ENCODE measurements at places on chromosomes 2 and 18.

DNA sequence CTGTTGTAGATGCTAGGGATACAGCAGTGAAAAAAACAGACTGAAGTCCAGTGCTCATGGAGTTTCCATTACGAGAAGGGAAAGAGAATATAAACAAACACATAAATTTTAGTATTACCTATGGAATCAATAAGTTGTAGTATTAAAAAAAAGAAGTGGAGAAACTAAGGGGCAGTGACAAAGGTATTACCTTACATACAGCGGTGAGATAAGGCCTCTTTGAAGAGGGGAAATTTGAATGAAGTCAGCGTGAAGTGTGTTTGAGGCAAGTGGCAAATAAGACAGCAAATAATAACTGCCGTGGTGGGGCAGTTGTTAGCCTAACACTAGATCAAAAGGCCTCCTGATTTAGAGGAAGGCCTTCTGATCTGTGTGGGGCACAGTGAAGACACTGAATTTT is 57.9 kb downstream of the TLK1 start:
- no peak for DNase-seq

GRCh38 chr18:3151399-3152264 is 68.1 kb downstream of the MYOM1 start:
- DNase-seq, result no peak

DNA sequence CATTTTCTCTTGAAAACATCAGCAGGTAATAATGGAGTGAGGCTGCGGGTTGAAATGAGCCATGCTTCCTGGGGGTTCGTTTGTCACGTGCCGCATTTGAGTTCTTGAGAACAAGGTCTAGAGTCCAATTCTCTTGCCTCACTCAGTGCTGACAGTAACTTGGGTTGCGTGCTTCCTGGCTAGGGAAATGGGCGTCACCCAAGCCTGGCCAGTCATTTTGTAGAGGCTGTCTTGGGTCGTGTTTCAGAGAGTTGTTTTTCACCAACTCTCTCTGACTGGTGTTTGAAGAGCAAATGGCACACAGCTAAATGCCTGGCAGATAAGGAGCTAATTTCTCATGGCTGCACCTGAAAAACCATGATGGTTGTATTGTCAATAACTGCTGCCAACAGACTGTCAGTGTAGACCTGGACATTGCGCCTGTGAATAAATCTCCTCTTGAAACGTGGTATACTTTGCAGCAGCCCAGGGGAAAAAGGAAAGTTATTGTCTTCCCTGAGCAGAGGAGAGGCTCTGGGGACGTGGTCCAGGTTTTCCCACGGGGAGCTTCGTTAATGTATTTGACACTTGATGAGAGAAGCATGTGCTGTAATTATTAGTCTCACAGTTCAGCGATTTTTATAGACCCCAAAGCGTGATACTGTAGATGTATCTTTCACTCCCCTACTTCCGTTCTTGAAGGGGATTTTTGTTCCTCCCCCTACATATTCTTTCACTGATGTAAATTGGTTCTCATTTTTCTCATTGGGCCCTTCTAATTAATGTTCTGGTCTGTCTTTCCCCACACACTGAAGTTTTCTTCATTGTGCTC is 196.0 kb downstream of the FHOD3 start:
- no peak for DNase-seq

- no peak for DNase-seq
Measured at GRCh38 chr2:72036173-72036545, 111.5 kb downstream of the CYP26B1 start.

DNA sequence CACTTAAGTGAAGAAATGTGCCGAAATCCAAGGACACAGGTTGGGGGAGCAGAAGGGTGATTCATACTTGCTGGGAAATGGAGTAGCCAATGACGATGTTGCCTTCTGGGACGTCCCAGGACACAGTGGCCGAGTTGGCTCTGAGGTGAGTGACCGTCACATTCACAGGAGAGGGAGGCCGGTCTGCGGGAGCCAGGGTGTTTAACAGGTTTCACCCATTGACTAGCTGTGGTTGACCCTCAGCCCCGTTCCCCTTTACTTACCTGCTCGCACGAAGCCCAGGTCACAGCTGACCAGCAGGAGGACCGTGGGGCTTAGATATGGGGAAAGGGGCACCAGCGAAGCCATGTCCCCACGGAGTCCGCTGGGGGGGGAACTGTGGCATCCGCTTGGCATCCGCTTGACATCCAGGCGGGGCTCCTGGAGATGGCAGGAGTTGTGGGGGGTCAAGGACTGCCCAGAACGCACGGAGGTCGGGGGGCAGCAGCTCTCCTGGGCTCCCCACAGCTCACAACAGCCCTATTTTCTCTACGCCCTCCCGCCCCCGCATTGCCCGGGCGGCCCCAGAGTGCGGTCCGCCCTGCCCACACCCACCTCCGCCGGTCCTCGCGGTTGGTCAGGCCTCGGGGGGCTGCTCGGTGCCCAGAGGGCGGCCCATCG is 586 bp downstream of the FNDC4 start:
- DNase-seq, result no peak

DNA sequence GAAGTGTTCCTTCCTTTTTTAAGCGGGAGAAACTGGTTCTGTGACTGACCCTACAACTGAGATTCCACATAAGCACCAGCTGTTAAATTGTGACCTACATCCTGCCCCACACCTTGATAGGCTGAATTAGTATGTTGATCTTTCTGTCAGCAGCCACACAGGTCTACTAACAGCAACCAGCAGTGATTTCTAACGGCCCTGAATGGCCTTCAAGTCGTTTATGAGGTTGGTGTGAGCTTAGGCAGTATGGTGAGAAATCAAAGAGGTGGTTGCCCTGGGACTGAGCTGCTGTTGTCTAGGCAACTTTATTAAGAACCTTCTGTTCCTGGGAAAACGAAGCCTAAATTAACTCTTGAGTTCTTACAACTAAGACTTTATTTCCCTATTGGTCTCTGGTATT is 197.2 kb upstream of the FSHR start:
- no peak for DNase-seq

DNA sequence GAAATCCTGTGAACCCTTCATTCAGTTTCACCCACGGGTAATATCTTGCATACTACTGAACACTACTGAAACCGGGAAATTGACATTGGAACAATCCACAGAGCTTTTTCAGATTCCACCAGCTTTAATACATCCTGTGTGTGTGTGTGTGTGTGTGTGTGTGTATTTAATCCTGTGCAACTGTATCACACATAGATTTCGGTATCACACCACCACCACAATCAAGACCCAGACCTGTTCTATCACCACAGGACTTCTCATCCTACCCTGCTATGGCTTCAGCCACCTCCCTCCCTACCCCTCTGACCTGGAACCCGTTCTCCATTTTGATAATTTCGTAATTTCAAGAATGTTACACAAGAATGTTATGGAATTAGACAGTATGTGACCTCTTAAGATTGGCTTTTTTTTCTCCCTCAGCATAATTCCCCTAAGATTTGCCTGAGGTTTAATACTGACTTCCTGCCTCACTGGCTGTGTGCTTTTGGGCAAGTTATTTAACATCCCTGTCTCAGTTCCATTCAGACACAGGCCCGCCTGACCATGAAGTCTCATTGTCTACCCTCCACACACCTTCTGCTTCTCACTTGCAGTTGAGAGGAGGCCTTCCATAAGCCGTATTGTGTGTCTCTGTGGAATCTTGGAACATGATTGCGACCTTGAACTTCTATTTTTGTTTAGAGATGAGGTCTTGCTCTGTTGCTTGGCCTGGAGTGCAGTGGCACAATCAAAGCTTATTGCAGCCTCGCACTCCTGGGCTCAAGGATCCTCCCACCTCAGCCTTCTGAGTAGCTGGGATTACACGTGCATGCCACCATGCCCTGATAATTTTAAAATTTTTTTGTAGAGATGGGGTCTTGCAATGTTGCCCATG is 14.4 kb upstream of the TMEM131 start:
- DNase-seq, result no peak

All from stimulated activated CD4-positive, alpha-beta T cell treated with anti-CD3 and anti-CD28 coated beads, Interleukin-1b, Interleukin-23, amount 100 ng/mL, for 1 hour (primary cell).